ENCODE measurements at places on chromosomes 12 and 14. TPM values are rescaled to one million over a fixed set of nuclear protein-coding genes. Genes with fewer than 3 reads are reported as not detected.
A peak's percentile ranks its signal among the peaks of the same experiment; 100 is the strongest.

GRCh38 chr14:76531821-76532318, 155.9 kb downstream of the ESRRB start:
- no peak for DNase-seq

DNA sequence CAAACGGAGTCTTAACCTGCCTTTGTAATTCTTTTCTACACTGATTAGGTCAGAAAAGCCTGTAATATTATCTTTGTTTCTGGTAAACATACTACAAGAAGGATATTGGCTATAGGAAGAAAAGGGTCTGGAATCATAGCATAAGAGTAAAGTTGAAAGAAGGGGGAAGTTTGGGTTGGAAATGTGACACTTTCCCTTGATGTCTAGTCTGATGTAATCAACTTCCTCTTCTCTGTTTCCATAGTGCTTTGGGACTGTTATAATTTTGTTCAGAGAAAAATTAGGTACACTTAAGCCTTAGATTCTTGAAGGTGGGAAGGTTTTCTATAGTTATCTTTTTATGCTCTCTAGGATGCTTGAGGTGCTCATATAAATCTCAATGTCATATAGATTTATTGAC, 322.2 kb downstream of the AEBP2 start:
- no peak for DNase-seq

- no peak for DNase-seq
These were observed 20.8 kb upstream of the P2RX4 start for GRCh38 chr12:121189131-121189530.

DNA sequence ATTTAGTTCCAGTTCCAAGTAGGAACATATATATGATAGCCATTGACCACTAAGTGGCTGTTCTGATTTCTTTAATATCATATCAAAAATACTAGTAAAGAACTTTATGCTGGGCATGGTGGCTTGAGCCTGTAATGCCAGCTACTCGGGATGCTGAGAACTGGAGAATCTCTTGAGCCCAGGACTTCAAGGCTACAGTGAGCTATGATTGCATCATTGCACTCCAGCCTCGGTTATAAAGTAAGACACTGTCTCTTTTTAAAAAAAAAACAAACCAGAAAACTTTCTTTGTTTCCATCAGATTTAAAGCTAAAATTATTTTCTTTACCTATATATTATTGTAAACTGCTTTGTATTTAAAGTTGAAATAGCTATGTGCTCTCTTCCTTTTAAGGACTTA, 127.0 kb downstream of the SCAF11 start:
- DNase-seq: no peak

The PRKCH gene
- 6.4 TPM for total RNA-seq

DNA sequence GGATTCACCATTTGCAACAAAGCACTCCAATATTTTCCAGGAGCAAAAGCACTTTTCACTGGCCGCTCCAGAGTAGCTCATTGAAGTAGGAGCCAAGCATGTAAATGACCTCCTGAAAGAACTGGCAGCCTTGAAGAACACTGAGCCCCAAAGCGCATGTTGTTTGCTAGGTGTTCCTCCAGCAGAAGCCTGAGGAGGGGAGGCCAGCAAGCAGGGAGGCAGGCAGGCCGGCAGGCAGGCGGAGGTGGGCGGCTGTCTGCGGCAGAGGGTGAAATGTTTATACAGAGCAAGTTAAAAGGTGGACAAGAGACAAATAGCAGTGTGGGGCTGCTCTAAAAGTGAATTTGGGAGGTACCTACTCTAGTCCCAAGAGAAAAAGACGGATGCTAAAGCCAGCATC, 439.4 kb downstream of the CCDC91 start:
- DNase-seq: no peak

GRCh38 chr12:53695152-53696145, 19.6 kb upstream of the ATP5MC2 start:
- no peak for DNase-seq

DNA sequence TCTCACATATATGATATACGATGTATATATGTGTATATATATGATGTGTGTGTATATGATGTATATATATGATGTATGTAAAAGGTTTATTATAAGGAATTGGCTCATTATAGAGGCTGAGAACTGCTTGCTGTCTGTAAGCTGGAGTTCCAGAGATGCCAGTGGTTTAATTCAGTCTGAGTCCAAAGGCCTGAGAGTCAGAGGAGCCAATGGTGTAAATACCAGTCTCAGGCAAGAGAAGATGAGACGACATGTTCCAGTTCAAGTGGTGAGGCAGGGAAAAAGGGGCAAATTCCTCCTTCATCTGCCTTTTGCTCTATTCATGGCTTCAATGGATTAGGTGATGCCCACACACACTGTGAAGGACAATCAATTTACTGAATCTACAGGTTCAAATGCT, 17.1 kb upstream of the STYK1 start:
- DNase-seq: no peak

DNA sequence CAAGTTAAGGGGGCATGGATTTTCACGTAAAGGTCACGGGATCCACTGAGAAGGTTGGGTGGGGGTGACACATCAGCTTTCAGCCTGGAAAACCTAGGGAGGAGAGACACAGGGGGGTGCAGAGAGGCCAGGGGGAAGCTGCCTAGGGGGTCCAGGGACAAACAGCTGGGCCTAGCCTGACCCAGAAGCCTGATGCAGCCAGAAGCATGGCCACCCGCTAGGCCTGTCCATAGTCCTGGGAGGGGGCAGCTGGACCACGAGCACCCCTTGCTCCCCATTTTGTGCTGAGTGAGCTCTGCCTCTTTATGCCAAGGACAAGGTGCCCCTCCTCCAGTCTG, 322.7 kb upstream of the RTL1 start:
- DNase-seq: peak; percentile 16

DNA sequence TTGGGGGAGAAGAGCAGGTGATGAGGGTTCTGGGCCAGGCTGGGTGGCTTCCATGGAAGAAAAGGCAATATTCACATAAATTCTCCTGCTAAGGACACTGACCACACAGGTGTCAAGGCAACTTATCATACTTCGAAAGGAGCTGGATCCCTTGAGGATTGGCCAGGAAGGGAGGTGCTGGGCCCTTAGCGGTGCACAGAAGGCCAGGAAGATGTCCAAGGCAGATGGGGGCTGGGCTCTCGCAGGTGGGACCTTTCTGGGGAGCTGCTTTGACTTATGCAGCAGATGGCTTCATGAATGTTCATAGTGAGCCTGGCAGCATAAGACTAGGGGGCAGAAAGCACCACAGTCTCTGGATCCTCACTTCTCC, 3.9 kb downstream of the CD63 start:
- no peak for DNase-seq

- DNase-seq: no peak
These were observed 9.0 kb upstream of the SIX1 start for GRCh38 chr14:60658211-60658690.

GRCh38 chr12:85575120-85576096, 260.8 kb downstream of the RASSF9 start:
- DNase-seq: peak; percentile 56

GRCh38 chr14:99191395-99192027, 80.5 kb downstream of the BCL11B start:
- DNase-seq: no peak

GRCh38 chr14:52244997-52245396, 22.5 kb upstream of the PTGDR start:
- no peak for DNase-seq

DNA sequence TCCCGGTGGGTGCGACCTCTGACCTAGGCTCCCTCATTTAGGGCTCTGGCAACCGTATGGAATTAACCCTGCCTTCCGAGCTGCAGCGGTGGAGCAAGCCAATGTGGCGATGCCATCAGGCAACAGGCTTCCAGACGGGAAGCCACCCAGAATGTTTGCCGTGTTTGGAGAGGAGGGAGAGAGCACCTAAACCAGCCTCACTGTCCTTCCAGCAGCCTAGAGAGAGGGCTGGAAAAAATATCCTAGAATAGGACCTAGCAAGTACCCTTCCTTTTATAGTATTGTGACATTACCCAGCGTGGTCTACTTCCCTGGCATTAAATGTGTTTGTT, 287 bp upstream of the SLC2A13 start:
- DNase-seq: no peak

- DNase-seq: no peak
These were observed 77.8 kb downstream of the IFT43 start for GRCh38 chr14:76063327-76063726.

- no peak for DNase-seq
These were observed 16.0 kb downstream of the CERS5 start for GRCh38 chr12:50151047-50151687.

- DNase-seq: no peak
These were observed 442.5 kb downstream of the CCER1 start for GRCh38 chr12:90512518-90512917.

DNA sequence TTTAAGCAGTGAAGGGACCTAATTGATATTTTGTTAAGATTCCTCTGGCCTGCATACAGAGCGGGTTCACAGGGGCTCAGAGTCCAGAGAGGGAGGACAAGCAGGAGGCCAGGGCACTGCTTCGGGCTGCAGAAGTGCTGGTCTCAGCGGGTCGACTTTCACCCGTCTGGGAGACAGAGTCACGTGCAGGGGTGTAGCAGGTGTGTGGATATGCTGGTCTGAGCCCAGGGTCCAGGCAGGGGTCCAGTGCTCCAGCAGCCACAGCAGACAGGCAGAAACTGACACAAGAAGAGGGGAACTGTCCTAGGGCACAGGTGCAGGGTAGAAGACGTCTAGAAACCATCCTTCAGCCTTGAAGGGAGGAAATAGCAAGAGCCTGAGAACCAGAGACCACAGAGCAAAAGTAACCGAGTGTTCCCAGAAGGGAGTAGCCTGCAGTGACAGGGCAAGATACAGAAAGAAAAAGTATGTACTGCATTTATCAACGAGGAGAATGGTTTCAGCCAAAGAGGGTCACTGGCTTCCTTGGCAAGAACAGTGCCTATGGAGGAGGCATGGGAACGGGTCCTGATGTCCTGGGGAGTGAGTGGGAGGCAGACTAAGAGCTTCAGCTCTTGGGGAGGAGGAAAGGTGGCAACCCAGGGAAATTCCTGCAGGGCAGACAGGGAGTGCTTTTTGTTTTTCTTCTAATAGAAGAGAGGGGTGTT, 28.7 kb downstream of the FBXO21 start:
- no peak for DNase-seq

The PTPN21 gene
- total RNA-seq: 16.1 TPM

The LALBA gene
- not detected for total RNA-seq

GRCh38 chr14:100539766-100540140, 47.5 kb downstream of the BEGAIN start:
- DNase-seq: no peak

The HCAR3 gene
- total RNA-seq: not detected

The KLRC2 gene
- total RNA-seq: not detected

The KRT78 gene
- total RNA-seq: not detected

The KCNA5 gene
- 0.11 TPM for total RNA-seq

The CYP27B1 gene
- 3.3 TPM for total RNA-seq

DNA sequence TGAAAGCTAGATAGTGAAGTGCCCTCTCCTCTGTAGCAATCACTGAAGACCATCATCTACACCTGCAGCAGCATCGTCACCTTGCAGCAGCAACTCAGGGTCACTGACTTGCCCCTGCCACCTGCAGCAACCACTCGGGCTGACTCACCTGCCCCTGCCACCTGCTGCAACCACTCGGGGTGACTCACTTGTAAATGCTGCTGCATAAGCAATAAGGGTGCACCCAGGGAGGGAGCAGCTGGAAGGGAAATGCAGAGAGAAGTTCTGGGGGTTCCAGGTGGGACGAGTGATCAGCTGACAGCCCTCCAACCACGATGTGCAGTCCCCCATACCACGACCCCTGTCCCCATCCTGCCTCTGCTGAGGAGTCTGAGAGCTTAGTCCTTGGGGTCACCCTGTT, 357.1 kb upstream of the SFSWAP start:
- DNase-seq: no peak

The RBP5 gene
- total RNA-seq: 1.9 TPM

The ZNF891 gene
- total RNA-seq: 3.1 TPM

The RNF212B gene
- 1.2 TPM for total RNA-seq

DNA sequence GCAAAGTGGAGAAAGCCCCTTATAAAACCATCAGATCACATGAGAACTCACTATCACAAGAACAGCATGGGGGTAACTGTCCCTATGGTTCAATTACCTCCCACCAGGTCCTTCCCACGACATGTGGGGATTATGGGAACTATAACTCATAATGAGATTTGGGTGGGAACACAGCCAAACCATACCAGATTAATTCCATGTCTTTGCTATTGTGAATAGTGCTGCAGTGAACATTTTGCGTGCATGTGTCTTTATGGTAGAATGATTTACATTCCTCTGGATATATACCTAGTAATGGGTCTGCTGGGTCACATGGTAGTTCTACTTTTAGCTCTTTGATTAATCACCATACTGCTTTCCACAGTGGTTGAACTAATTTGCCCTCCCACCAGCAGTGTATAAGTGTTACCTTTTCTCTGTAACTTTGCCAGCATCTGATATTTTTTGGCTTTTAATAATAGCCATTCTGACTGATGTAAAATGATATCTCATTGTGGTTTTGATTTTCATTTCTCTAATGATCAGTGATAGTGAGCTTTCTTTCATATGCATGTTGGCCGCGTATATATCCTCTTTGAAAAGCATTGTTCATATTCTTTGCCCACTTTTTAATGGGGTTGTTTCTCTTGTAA, 29.7 kb upstream of the SAV1 start:
- no peak for DNase-seq

The B4GALNT1 gene
- total RNA-seq: 1.5 TPM

GRCh38 chr12:88448337-88448915, 131.8 kb downstream of the KITLG start:
- no peak for DNase-seq

GRCh38 chr14:52759145-52759544, 29.2 kb downstream of the STYX start:
- DNase-seq: no peak

The PTHLH gene
- not detected for total RNA-seq

The DDX11 gene
- 141 TPM for total RNA-seq

DNA sequence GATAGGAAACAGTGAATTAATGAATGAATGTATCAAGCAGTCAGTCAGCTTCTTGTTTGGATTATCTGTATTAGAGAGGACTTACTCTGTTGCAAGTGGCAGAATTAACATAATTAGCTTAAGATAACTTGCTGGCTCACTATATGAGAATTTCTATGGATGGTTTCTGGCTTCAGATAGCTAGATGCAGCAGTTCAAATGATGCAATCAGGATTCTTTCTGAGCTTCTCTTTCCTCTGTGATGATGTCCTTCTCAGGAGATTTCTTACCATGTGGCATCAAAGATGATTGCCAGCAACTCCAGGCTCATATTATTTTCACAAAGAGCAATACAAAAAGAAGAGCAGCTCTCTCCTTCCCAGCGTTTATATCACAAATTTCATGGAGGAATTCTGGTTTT, 30.7 kb downstream of the FRMD6 start:
- no peak for DNase-seq

DNA sequence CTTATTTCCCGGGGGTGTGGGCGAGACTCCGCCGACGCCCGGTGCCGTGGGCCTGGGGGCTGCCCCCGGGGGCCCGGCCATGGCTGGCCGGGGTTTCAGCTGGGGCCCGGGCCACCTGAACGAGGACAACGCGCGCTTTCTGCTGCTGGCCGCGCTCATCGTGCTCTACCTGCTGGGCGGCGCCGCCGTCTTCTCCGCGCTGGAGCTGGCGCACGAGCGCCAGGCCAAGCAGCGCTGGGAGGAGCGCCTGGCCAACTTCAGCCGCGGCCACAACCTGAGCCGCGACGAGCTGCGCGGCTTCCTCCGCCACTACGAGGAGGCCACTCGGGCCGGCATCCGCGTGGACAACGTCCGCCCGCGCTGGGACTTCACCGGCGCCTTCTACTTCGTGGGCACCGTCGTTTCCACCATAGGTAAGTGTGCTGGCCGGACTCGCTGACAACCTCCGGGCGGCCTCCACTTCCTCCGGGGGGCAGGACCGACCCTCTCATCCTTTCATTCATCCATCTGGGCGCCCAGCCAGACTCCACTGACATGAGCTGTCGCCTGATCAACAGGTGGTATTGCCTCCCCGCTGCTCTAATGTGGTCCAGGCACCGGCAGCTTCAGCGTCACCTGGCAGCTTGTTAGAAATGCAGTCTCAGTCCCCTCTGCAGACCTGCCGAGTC, 467 bp downstream of the KCNK13 start:
- no peak for DNase-seq

The CMA1 gene
- total RNA-seq: not detected
